ENCODE measurements at places on chromosomes 13 and 19.

DNA sequence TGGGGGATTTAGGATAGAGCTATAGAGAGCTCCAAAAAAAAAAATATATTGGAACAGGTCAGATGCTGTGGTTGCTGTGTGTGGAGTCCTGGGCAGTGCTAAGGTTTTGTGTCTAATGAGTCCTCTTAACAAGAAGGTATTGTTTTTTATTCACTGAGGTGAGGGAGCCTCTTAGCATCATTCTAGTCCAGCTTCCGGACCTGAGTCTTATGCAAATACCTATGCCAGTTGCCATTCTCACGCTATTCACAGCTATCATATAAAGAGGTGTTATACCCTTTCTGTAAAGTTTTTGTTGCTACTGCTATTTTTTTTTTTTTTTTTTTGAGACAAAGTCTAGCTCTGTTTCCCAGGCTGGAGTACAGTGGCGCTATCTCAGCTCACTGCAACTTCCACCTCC is 1.4 kb downstream of the NLRP2 start:
- no peak for DNase-seq

DNA sequence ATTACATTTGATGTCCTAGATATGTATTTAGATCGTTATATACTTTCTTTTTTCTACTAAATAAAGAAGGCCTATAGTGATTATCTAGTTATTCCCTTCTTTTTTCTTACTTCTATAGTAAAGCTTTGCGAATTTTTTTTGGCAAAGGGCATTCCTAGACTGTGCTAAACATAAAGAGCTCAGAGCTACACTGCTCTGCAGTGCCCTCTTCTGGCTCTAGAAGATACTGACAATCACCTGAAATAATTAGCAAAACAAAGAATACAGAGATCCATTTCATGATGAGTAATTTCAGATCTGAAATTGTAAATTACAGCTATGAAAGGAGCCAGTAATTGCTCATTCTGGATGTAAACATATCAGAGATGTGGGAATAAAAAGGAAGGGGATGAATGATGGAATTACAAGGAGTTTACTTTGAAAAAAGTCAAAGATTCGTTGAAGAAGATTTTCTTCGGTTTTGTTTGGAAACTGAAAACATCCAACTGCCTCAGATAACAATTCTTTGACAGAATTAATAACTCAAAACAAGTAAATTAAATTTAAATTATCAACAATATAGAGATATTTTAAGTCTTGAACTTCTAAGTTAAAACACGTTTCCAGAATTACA is 288.5 kb downstream of the NALCN start:
- DNase-seq, result no peak

GRCh38 chr13:81872581-81872980 is 1531.7 kb upstream of the SPRY2 start:
- peak; percentile 48 for DNase-seq

GRCh38 chr13:46140044-46140443 is 35.2 kb upstream of the CPB2 start:
- no peak for DNase-seq

DNA sequence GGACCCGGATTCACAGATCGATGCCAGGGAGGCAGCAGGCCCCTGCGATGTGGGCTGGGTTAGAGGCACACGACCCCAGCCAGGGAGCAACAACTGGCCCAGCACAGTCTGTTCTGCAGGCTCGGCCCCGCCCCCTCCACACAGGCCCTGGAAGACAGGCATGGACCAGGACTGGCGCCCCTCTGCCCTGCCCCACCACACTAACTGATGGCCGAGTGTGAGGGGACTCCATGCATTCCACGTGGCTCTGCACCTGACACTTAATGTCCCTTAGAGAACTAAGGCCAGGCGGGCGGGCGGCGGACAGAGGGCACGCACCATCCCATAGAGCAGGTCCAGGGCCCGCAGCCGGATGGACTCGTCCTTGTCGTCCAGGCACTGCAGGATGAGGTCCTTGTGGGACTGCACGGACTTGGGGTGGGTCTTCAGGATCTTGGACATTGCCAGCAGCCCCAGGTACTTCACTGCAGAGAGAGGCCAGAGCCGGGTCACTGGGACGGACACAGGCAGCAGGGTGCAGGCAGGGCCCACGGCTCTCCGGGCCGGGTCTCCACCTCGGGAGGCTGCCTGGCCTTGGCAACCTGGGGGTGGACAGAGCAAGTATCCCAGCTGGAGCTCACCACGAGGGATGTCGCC is 24.8 kb downstream of the IZUMO4 start:
- no peak for DNase-seq

DNA sequence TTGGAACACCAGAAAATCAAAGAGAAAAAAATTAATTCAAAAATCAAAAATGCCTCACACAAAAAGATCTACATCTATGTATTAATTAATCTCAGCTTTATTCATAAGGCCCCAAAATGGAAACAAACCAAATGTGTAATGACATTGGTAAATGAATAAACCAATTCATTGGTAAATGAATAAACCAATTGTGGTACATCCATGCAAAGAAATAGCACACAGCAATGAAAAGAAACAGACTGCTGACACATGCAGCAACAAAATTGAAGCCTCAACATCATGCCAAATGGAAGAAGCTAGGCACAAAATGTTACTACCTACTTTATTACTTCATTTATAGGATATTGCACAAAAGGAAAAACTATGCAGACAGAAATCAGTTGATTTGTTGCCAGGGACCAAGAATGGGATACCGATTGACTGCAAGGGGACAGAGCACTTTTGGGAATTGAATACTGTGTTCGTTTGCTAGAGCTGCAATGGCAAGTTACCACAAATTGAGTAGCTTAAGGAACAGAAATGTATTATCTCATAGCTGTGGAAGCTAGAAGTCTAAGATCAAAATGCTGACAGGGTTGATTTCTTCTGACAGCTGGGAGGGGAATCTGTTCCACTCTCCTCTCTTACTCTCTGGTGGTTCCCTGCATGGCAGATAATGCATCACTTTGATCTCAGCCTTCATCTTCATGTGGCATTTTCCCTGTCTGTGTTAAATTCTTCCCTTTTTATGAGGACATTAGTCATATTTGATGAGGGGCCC is 252.8 kb downstream of the RFC3 start:
- DNase-seq, result no peak
